ENCODE measurements at places on chromosomes 13 and 19.

DNA sequence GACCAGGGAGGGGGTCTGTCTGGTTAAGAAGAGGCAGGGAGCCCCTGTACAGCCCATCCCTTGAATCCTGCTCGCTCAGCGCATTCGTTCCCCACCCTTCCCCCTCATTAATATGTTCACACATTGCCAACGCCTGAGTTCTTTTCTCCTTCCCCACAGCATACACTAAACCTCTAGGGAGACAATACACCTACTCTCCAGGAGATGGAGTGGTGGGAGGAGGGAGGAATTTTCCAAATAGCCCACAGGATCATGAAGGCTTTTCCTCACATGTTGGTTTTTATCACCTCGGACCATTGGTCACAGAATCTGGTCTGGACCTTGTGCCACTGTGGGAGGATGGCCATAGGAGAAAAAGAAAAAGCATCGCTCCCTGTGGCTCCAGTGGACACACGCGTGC, 294.9 kb downstream of the SHISA2 start:
- no peak for DNase-seq

DNA sequence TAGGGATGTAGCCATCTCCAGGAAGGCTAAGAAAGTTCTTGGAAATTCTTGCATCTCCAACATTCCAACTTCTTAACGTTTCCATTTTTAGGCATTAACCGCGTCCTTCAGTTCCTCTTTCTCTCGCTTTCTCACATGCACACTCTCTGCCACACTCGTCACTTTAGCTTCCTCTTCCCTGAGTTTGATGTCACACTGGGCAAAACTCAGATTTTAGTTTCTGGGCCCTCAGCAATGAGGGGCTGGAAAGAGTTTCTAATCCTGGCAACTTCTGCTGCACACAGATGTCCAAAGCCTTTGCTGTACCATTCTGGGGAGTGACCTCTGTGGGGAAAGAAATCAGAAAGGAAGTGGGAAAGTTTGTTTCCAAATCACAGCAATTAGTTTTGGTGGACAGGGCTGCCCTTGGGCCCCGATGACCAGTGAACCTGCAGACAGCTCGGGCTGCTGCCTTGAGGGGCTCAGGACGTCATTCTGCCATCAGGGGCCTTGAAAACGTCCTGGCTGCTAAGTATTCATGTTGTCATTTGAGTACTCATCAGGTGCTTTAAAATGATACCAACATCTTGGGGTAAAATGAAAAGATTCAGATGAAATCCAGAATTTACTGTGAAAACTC, 89.3 kb downstream of the KL start:
- no peak for DNase-seq

DNA sequence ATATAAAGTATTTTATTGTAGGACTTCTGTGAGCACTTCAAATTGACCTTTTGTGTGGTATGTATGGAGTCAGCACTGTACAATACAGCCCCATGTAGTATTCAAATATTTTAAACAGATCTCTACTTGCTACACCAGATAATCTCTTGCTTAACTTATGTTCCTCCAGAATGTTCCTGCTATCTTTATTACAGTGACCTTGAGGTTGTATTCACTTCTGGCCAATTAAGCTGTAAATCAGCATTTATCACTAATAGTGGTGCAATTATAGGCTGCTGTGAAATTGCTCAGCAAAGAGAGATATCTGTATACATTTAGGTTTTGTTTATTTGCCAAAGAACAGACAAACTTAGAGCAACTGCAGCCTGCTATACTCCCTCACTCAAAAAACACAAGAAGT, 1218.6 kb downstream of the PCDH17 start:
- DNase-seq = no peak

GRCh38 chr13:61156753-61157152, 258.9 kb downstream of the PCDH20 start:
- DNase-seq = no peak

DNA sequence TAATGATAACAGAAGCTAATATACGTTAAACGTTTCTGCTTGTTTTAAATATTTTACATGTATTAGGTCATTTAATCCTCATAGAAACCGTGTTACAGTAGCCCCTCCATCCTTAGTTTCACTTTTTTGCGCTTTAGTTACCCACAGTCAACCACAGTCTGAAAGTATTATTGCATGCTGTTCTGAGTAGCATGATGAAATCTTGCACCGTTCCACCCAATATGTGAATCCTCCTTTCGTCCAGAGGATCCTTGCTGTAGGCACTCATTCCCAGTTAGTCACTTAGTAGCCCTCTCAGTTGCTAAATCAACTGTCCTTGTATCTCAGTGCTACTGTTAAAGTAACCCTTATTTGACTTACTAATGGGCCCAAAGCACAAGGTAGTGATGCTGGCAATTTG, 257.8 kb downstream of the ENOX1 start:
- no peak for DNase-seq

- no peak for DNase-seq
These were observed 1.4 kb downstream of the KASH5 start for GRCh38 chr19:49389406-49389805.
